Heart left ventricle (tissue), 16 donors: ENCODE measurements at places on chromosomes 16 and 17. TPM values are rescaled to one million over a fixed set of nuclear protein-coding genes. Genes with fewer than 3 reads are reported as not detected.

DNA sequence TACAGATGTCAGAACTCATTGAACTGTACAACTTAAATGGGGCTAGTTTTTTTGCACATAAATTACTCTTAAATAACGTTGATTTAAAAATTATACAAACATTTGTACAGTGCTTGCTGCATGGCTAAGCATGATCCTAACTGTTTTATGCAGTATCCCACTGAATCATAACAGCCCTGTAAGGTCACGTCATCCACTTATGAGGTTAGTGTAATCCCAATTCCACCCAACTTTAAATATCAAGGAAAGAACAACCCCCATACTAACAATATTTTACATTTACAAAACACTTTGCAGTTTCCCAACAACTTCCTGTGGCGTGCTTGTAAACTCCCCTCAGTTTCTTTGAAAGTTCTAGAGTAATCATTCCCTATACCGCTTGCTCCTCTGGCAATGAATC is 190.1 kb upstream of the SALL1 start:
- no peak for DNase-seq

GRCh38 chr16:15439521-15439920 is 5.1 kb downstream of the BMERB1 start:
- no peak for DNase-seq

The CLEC18C gene
- not detected for polyA plus RNA-seq

The CEMP1 gene
- 0.04 TPM for polyA plus RNA-seq

The RHBDL1 gene
- polyA plus RNA-seq: 0.19 TPM

The ACE gene
- polyA plus RNA-seq: 4.0 TPM

- DNase-seq: no peak
These were observed 40.6 kb downstream of the SNX11 start for GRCh38 chr17:48148029-48148770.

The MEOX1 gene
- 17.0 TPM for polyA plus RNA-seq

The CRHR1 gene
- polyA plus RNA-seq: not detected

The EVPLL gene
- not detected for polyA plus RNA-seq

GRCh38 chr17:76586741-76587487 is 1.3 kb upstream of the ST6GALNAC2 start:
- no peak for DNase-seq

DNA sequence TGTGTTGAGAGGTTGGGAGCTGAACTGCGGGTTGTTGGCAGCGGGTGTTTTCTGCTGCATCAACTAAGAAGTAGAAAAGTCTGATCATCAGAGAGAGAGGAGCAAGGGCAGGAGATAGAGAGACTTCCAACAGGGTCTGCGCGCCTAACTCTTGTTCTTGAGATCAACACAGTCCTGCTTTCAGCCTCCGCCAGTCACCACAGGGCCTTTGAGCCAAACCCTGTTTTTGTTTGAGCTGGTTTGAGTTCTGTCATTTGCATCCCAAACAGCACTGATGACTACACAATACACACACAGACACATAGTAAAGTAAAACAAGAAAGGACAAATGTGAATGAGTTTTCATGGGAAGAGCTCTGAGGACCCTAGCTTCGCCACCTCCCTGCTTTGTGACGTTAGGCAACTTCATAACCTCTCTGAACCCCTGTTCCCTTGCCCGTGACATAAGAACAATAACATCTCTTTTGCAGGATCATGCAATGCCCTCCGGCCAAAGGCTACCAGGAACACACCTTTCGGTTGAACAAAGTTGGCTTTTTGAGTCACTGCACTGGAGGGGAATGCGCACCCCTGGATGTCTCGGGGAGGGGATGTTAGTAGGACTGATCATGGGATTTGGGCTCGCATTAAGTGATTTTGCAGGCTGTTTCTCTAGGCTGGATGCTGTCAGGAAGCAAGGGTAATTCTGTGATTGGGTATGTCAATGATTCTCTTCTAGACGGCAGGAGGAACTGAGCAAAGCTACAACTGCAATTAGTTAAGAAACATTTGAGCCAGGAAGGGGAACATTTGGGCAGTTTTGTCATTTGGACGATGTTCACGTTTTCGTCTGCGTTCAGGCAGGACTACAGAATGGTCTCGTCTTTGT is 92.3 kb downstream of the C16orf78 start:
- DNase-seq: no peak

- no peak for DNase-seq
These were observed 243.9 kb downstream of the CA10 start for GRCh38 chr17:51914577-51914976.

DNA sequence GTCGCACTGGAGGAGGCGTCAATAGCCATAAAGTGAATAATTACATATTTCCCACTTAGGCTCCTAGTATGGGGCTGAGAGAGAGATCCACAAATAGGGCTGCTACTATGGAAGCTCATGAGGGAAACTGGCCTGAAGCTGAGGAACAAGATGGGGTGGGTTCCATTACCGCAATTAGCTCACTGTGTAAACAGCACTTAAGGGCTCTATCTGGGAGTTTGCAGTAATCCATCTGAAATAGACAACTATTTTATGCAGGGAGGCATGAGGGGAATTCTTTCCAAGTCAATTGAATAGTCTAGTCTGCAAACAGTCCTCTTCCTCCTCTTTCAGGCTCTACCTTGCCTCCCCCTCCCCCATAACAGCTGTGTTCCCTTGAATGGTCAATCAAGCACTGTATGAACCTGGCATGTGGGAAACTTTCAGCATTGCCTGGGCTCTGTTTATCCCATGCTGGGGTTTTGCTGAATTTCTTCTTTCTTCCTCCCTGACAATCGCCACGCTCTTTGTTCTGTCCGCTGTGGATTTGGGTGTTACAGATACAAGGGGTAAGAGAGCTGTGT is 56.1 kb upstream of the MAF start:
- DNase-seq: no peak

GRCh38 chr17:34532281-34533065 is 46.9 kb upstream of the TMEM132E start:
- DNase-seq: no peak
